Activated CD4-positive, alpha-beta T cell treated with anti-CD3 and anti-CD28 coated beads, Interleukin-2, Interleukin-6, amounts not matched to agents 100 ng/mL and 50 ng/mL, durations not matched to agents 16 hours and 8 hours (primary cell): ENCODE measurements at places on chromosomes 7 and 10.
A peak's percentile ranks its signal among the peaks of the same experiment; 100 is the strongest.

DNA sequence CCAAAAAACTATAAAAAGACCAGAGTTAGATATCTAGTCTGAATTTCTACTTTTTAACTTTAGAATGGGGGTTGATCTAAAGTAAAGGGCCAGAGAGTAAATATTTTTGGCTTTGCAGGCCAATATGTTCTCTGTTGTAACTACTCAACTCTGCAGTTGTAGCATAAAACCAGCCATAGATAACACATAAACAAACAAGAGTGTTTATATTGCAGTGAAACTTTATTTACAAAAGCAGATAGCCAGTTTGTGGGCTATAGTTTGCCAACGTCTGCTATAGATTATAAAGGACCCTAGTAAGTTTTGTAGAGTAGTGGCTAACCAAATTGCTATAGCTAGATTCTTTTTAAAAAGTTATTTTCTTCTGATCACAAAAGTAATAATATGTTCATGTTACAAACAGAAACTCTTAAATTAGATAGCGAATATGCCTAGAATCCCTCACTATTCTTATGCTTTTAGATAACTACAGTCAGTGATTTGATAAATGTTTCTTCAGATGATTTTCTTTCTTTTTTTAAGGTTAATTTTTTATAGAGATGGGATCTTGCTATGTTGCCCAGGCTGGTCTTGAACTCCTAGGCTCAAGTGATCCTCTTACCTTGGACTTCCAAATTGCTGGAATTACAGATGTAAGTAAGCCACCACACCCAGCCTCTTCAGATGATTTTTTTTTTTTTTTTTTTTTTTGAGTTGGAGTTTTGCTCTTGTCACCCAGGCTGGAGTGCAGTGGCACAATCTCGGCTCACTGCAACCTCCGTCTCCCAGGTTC, 23.6 kb upstream of the HBP1 start:
- DNase-seq, result no peak

GRCh38 chr7:51223505-51223904, 93.1 kb downstream of the COBL start:
- no peak for DNase-seq

DNA sequence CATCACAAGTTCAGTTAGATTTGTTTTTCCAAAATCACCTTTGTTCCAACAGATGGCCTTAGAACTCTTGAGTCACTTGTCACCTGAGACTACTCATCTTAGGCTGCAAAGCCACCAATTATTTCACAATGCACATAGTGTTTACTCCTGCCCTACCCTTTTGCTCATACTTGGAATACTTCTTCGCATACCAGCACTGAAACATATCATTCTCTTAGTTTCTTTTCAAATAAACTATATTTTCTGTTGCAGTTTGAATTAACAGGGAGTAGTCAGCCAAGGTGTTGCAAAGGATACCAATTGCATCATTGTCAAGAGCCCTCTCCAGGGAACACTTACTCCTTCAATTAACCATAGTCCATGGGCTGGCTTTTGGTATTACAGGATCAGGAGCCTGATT, 71.0 kb downstream of the CASD1 start:
- peak; percentile 52 for DNase-seq

GRCh38 chr7:41955893-41956675, 253.2 kb upstream of the INHBA start:
- DNase-seq, result no peak

DNA sequence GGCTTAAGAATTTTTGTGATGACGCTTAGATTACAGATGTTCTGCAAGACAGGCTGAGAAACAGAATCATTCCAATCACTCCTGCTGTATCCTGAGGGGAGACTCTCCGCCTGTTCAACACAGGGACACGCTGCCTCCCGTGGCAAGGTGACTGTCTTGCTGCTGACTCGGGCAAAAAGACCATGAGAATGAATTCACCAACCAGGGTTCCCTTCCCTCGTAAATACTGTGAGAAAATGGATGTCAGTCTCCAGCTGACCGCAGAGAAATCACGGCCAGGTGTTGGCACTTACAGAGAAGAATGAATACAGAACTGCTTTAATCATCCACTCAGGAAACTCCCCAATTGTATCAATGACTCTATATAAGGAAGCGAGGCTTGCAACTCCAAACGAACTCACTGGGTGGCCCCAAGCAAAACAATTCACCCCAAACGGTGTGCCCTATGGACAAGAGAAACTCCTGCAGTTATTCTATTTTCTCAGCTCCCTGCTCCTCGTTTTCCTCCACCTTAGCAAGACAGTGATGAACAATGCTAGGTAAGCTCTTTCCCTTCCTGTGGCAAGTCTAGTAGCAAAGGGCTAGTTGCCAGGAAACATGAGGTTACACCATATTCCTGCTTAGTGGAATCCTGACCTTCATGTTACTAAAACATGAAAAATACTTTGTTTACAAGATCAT, 22.8 kb downstream of the GNA12 start:
- DNase-seq, result no peak

DNA sequence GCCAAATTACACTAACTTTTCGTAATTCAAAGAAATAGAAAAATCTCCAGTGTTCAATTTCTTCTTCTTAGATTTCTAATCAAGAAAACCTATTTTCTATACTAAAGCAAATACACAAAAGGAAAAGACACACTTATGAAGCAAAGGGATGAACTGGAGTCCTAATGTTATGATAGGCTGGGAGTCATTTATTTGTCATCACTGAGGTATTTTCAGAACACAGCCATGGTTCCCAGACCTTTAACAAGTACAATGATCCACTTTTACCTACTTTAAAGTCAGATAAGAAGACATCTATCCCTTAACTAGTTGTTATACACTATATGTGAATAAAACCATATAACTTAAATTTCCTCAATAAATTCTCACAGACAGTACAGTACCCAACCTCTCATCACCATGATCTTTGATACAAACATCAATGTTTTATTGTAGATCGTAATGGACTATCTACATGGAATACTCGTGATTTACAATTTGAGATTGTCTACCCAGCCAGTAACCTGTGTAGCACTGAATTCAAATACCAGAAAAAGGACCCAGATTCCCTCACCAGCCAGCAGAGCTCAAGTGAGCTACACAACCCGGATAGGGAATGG, 12.5 kb downstream of the ASNS start:
- no peak for DNase-seq
